ENCODE measurements at places on chromosomes 6 and 20.

GRCh38 chr20:63360850-63361518, at the start of gene CHRNA4:
Gene CHRNA4 (minus strand): TSS chr20:63361349. CDS start chr20:63361165, 184 bp downstream.
- DNase-seq = no peak

DNA sequence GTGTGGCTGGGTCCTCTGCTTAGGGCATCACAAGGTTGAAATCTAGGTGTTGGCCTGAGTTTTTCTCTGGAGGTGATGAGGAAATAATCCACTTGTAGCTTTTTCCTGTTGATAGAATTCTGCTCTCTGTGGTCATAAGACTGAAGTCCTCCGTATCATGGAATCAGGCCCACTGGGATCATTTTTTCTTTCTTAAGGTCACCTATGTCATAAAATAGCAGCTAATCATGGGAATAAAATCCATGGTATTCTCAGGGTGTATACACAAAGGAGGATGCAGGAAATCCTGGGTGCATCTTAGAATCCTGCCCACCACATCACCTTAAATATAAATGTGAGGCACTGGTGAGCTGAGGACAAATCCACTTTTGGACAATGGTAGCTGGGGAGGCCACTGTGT, 72.7 kb downstream of the PRDM1 start:
- no peak for DNase-seq

DNA sequence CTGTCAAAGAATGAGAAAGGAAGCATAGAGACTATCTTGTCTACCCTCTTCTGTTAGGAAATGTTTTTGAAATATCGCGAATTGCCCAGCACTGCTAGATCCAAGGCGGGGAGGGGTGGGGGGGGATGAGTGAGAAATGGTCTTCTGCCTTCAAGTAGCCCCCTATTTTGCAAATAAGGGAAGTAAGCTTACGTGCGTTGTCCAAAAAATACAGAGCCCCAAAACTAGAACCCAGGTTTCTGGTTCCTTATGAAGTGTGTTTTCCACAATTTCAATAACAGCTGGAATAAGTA, 923 bp upstream of the ILRUN start:
- no peak for DNase-seq

DNA sequence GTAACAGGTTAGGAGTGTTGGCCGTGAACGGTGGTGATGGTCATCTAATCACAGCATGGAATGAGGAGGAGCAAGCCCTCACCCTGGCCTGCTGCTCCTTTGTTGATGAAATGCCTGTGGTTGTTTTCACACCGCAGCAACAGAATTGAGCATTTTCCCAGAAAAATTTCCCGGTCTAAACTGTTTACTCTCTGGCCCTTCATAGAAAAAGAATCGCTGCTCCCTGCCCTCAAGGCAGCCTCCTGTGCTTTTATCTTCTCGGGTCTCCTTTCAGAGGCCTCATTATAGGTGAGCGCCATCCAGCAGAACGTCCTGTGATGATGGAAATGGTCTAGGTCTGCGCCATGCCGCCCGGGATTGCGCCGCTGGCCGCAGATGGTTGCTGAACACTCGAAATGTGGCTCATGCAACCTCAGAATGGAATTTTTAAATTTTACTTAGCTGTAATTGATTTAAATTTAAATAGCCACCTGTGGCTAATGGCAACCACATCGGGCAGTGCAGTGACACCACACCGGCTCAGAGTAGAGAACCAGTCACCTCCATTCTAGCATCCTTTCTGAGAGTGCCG, 30.2 kb downstream of the PHACTR3 start:
- DNase-seq = no peak
